ENCODE measurements at places on chromosomes 13 and 19.

DNA sequence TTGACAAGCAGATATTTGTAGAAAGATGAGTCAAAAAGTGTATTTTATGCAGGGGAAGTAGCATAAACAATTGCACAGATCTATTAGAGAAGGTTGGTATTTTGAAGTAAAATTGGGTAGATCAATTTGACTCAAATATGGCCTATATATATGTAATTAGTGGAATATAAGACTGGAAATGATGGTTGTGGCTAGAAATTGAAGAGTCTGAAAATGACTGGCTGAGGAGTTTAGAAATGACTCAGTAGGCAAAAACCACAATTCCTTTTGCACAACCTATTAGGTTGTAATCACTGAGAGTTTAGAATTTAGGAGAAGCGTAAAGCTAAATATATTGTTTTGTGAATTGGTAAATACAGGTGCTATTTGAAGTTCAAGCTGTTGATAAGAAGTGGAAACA lies 622.6 kb upstream of the PCDH20 start:
- no peak for DNase-seq

DNA sequence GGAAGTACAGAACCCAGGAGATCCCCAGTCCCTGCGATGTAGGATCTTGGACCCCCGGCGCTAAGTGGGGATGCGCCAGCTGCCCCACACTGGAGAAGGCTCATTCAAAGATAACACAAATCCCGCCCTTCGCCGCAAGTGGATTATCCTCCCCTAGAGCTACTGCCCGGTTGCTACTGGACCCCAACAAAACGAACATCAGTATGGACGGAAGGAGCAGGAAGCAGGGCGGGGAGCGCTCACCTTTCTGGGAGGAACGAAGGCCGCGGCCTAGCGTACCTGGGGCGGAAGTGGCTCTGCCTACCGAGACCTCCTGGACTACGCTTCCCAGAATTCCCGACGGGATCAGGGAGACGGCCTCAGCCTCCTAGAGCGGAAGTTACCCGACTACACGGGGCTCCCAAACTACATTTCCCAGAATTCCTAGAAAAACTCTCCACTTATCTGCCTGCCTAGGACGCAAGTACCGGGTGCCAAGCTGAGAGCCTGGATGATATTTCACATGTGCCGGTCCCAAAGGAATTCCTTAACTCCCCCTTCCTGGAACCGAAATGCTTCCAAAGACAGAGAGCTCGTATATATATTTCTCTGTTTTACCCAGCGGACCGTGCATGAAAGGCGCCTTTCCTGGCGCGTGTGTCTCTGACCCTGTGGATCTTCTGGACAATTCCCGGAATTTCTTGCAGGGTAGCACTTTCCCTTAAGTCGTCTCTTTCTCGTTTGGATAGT lies at the start of gene ZNF112:
ZNF112 (minus strand) TSS at position 298 of the 729 bp plus-strand sequence. CDS start 16,141 bp downstream, outside the sequence.
- peak; percentile 96 for DNase-seq

DNA sequence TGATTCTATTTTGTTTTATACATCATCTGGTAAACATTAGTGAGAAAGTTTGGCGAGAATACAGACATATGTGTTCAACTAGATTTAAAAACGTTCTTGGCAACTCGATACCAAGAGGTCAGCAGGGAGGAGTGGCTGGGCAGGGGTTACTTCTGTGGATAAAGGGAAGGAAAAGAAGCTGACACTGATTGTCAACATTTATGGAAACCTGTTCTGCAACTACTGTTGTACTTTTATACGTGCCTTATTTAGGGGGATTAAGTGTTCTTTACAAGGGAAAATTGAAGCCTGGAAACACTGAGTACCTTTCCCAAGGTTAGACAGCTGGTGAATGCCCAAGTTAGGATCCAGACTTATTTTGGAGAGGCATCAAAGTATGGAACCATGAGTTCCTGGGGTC lies 65.0 kb downstream of the MTUS2 start:
- DNase-seq, result no peak

DNA sequence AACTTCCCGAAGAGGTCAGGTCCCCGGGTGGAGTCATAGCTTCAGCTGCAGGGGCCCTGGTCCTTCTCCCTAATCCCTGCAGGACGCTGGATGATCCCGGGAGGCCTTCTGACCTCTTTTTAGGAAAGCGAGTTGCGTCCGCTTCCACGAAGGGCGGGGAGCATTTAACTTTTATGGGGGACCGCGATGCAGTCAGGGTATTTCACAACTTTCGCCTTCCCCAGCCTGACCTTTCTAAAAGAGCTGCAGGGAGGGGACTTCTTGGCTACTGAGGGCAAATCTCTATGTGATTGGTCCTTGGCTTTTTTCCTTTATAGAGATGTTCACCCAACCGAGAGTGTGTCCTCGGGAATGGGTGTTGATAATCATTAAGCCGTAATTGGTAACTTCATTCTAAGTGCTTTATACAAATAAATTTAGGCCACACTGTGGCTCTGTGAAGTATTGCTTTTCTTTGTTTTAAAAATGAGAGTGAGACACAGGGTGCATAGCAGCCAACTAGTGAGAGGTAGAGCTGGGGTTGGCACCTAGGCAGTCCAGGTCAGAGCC lies 778 bp downstream of the ZNF230 start:
- no peak for DNase-seq

- no peak for DNase-seq
Observed at GRCh38 chr13:84086847-84087162, 204.5 kb upstream of the SLITRK1 start.

GRCh38 chr13:52995946-52996345 lies 32.7 kb upstream of the OLFM4 start:
- DNase-seq, result no peak

DNA sequence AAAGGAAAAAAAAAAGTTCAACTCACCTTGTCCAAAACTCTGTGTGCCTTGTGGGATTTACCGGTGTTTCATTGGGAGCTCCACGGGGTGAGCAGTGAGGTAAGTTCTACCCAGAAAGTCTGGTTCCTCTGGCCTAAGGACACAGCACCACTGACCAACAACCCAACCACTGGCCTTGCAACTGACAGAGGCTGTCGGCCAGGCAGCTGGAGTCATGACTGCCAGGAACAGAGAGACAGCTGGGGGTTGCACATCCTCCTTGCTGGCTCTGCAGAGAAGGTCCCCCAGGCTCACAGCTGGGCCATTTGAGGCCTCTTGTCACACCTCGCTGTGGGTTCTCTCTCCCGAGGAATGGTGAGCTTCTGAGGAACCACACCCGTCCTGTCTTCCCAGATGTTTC lies 59.5 kb downstream of the ANKRD10 start:
- DNase-seq, result no peak

- DNase-seq, result no peak
Observed at GRCh38 chr13:75175575-75175974, 306.4 kb downstream of the TBC1D4 start.
